Foreskin keratinocyte (primary cell): ENCODE measurements at places on chromosomes 7 and 10. TPM values are rescaled to one million over a fixed set of nuclear protein-coding genes. Genes with fewer than 3 reads are reported as not detected.
A peak's percentile ranks its signal among the peaks of the same experiment; 100 is the strongest.

DNA sequence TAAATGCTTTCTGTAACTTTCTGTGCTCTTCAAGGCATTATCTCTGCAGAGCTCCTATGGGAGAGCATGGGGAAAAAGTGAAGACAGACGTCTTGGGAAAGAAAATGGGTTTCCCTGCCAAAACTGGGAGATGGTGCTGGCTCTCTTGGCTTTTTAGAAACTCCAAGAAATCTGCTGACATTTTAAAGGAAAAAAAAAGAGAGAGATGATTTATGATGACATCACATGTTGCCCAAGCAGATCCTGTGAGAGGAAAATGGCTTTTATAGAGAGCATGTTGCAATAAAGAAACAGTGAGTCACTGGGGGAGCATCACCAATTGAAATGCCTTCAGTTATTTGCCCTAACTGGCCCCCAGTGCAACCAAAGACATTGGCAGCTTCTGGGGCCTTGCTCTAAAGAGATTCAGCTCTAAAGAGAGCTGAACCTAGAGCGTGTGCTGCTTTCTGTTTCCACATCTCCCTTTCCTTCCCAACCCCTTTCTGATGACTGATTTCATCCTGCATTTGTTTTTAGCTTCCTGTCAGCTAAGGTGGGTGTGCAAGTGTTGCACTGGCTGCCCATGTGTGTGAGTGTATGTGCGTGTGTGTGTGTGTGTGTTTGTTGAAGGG lies 37.7 kb downstream of the LRMDA start:
- DNase-seq: peak; percentile 70

DNA sequence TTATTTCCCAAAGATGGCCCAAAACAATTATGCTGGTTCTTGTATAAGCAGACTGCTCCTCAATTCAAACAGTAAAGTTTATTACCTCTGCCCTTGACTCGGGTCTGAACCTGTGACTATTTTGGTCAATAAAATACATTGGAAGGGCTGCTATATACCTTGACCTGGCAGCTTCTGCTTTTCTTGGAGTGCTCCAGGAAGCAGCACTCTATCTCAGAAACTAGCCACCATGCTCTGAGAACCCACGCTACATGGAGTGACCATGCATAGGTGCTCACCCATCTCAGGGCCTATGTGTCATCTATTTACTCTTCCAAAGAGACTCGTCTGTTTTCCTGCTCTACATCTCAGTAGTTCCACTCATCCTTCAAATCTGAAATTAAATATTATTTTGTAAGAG lies 299.9 kb downstream of the AHR start:
- DNase-seq: no peak

DLX5 gene
- 0.28 and 0.37 TPM in 2 replicates for total RNA-seq

FOXK1 gene
- 20.9 and 22.2 TPM in 2 replicates for total RNA-seq

- DNase-seq: no peak
Observed at GRCh38 chr7:30585675-30586074, 9.0 kb upstream of the GARS1 start.

DRGX gene
- not detected in 2 replicates for total RNA-seq

- no peak for DNase-seq
Observed at GRCh38 chr10:8182806-8183205, 128.3 kb downstream of the GATA3 start.

IKZF1 gene
- total RNA-seq: not detected in 2 replicates

TUBAL3 gene
- 0.60 and 1.1 TPM in 2 replicates for total RNA-seq

- no peak for DNase-seq
Observed at GRCh38 chr10:104325436-104326435, 12.5 kb downstream of the ITPRIP start.

COL1A2 gene
- total RNA-seq: 0.60 and 1.8 TPM in 2 replicates

DNA sequence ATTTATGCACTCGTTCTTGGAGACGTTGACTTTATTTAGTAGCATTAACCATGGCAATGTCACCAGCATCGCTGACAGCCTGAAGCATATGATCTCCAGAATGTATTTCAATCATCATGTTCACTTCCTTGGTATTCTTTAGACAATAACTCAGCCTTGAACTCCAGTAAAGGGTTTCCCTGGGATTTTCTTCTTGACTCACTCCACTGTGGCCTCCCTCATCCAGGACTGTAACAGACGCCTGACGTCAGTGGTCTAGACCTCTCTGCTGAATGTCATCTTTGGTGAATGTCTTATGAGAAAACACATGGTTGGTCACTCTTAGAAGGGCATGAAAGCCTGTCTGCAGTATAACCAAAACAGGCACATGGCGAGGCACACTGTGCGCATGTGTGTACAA lies 64.4 kb downstream of the EGFR start:
- DNase-seq: no peak

CRTAC1 gene
- total RNA-seq: not detected in 2 replicates

SAP25 gene
- total RNA-seq: not detected in 2 replicates

- DNase-seq: peak; percentile 36
Observed at GRCh38 chr7:36583318-36583717, 141.0 kb downstream of the AOAH start.

GRCh38 chr10:90571481-90572258 lies 286.2 kb downstream of the HTR7 start:
- DNase-seq: no peak

- peak; percentile 96 for DNase-seq
Observed at GRCh38 chr7:28855538-28856217, 102.5 kb downstream of the TRIL start.

MALRD1 gene
- total RNA-seq: 0.11 TPM in 1 of 2 replicates, not detected in the other

- DNase-seq: no peak
Observed at GRCh38 chr10:124131172-124131571, 37.8 kb upstream of the CHST15 start.

BPGM gene
- total RNA-seq: 20.6 and 28.0 TPM in 2 replicates

DNA sequence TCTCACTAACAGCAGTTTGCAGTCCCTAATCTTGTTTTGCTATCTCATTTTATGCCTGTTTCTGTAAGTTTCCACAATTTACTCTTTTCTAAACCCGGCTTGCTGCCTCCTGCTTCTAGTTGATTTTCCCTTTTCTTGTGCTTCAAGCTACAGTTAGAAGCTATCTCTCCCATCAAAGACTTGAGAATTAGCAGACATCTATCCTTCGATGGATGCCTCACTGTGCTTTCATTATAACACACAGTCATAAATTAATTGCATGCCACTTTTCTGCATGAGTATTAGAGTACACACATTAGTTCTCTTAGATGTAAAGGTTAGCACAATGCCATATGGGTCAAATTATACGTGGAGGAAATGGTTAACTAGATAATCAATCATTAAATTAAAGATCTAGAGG lies 48.7 kb downstream of the SEMA3A start:
- no peak for DNase-seq

LRIT1 gene
- total RNA-seq: not detected in 2 replicates

CDH23 gene
- 0.04 TPM in 1 of 2 replicates, not detected in the other for total RNA-seq

DNA sequence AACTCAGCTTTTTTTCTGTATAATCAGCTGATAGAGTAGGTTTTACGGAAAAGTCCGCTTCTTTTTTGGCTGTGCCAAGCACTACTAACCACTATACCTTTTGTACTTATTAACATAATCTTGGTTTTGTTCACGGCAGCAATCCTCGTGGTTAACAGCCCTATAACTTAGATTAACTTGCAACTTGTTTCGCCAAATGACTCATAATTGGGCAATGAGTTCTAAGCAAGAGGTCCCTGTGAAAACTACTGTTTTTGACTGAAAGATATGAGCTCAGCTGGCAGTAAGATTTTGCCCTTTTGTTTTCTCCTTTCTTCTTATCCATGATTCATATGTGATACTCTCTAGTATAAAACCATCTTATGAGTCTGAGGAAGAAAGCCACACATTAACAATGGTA lies 345.0 kb upstream of the PCDH15 start:
- DNase-seq: peak; percentile 57

DNA sequence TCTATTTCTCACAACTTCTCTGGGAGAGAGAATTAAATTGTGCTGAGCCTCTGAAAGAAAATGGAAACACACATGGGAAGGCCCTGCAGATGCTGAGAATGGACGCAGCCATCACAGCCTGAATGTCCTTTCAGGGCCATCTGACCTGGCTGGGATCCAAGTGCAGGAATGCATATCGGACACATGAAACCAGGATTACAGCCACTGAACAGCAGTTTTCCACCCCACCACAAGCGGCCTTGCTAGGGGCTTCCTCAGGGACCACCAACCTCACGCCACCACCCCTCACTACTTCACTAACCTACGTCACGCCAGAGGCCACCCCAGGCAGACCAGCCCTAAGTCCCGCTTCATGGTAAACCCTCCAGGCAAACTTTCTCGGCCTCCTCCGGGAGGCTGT lies 103.3 kb downstream of the DIP2C start:
- DNase-seq: no peak

GRCh38 chr10:88108115-88108610 lies 244.7 kb downstream of the PTEN start:
- DNase-seq: no peak

- DNase-seq: no peak
Observed at GRCh38 chr10:95653895-95654294, 2.6 kb downstream of the ALDH18A1 start.

DNA sequence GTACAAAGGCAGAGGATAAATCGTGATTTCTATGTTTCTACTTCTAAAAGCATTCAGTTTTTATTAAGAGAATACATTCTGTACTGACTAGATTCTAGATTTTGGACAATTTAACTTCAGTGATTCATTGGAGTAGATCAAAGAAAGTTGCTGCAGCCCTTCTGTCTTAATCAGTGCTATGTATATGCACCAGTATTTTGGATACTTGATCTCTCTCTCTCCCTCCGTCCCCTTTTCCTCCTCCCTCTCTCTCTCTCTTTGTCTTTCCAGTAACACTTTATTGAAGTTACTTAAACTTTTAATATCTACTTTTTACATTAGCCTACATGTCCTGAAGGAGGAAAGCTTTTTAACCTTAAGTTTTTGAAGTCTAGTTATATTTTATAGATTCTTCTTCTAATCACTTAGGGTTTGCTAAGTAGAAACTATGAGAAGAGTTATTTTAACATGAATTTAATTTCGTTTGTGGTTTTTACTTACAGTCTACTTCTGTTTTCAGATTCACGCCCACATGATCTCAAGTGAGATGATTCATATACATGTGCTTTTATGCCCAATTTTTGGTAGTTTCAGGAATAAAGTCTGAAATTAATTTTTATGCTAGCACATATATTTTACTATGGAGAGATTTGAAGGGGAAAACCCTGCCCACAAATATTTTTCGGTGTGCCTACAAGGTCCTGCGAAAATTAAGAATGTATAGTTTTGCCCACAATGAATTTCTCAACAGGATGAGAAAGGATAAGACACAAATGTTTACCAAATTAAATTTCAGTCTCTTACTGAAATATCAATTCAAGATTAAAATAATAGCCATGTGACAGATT lies 9.1 kb downstream of the MDFIC start:
- no peak for DNase-seq

- DNase-seq: no peak
Observed at GRCh38 chr10:80484243-80484642, 30.1 kb downstream of the TSPAN14 start.

LAMB1 gene
- total RNA-seq: 179 and 219 TPM in 2 replicates

- no peak for DNase-seq
Observed at GRCh38 chr10:107834706-107835105, 670.2 kb upstream of the SORCS1 start.

ZNF736 gene
- 10.0 and 10.5 TPM in 2 replicates for total RNA-seq

CCL26 gene
- not detected in 2 replicates for total RNA-seq

CTTNBP2 gene
- 0.14 and 0.75 TPM in 2 replicates for total RNA-seq

GRCh38 chr7:1662767-1663166 lies 7.3 kb upstream of the ELFN1 start:
- no peak for DNase-seq

WAPL gene
- total RNA-seq: 39.5 and 39.7 TPM in 2 replicates

DNA sequence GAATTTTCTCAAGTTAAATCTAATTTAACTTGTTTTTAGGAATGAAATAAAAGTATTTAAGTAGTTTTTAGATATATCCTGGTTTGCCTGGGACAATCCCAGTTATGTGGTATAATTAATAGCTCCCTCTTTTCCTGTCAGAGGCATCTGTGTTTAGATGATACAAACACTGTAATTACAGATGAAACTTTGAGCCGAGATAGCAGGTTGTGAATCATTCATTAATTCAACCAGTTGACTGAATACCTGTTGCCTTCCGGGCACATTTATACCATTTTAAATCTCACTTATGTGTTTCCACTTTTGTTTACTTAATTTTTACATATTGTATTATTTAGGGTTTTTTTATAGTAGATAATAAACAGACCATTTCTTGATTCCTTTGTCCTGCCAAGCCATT lies 82.1 kb upstream of the GATA3 start:
- no peak for DNase-seq

- peak; percentile 9 for DNase-seq
Observed at GRCh38 chr7:98265841-98266271, 13.8 kb upstream of the TECPR1 start.

ATOH7 gene
- 0.07 TPM in 1 of 2 replicates, not detected in the other for total RNA-seq

GRCh38 chr7:105046414-105046813 lies 32.4 kb downstream of the KMT2E start:
- peak; percentile 21 for DNase-seq

OPN1SW gene
- total RNA-seq: not detected in 2 replicates

DNA sequence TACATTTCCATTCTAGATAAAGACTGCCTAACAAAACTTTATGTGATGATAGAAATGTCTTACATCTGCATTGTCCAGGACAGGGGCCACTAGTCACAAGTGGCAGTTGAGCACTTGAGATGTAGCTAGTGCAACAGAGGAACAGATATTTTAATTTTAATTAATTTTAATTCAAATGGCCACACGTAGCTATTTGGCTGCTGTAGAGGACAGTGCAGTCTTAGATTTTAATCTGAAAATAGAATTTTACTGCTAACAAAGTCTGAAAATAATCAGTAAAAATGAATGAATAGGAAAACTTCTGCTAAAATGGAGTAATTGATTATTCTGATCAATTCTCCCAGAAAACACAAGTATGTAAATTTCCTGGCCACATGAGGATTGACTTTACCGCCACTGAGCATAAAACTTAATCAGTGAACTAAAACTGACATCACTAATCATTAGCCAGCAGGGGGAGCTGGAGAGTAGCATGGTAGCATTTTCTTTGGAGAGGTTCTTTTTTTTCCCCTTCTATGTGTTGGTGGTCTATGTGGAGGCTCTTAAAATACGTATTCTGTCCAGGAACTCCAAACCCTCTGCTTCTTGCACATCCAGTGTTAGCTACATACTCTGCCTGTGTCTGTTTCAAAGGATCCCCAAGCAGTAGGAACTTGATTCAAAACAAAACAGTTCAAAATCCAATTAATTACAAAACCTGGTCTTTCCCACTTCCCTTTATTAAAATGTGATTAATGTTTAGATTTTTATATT lies 52.1 kb downstream of the TSPAN12 start:
- no peak for DNase-seq

DNA sequence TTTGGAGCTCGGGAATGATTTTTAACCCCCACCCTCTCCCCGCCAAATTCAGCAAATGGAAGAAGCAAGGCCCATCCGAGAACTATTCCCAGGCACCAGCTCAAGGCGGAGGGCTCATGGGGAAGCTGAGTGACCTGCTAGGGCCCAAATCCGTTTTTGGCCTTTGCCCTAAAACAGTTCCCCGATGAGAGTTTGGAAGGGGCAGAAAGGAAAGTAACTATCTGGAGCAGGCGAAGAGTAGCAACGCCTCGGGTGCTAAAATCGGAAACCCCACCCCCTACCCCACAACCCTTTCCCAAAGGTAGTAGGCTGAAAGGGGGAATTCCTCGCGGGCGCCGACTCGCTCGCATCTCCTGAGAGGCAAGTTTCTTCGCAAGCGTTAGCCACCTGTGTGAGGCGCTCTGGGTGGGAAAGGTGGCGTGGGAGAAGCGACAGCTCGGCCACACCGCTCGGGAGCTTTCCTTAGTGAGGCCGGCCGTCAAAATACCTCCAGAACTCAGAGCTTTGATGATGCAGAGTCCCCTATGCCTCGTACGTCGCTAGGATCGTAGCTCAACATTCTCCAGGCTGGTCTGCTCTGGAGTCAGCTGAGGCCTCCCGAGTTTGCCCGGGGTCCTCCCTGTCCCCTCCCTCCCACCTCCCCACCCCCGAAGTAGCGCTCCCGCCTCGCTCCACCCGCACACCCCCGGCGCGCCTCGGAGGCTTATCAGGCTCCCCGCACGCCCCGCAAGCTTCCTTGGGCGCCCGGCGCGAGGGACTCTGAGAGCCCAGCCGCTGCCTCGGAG lies 642 bp upstream of the PRKG1 start:
- DNase-seq: no peak
